Dorsolateral prefrontal cortex (tissue), 122 donors: ENCODE measurements at places on chromosomes 6 and 20. TPM values are rescaled to one million over a fixed set of nuclear protein-coding genes. Genes with fewer than 3 reads are reported as not detected.

The BEND6 gene
- 31.3 TPM for total RNA-seq

The ARMH2 gene
- not detected for total RNA-seq

The RUNX2 gene
- 4.5 TPM for total RNA-seq

The PDYN gene
- total RNA-seq = 1.3 TPM

The CLVS2 gene
- 68.1 TPM for total RNA-seq

The KCNK16 gene
- not detected for total RNA-seq

The CFAP206 gene
- 4.5 TPM for total RNA-seq

The OXT gene
- not detected for total RNA-seq

The LY6G6F gene
- total RNA-seq = not detected

The MMP24OS gene
- total RNA-seq = 87.3 TPM

The GSTA1 gene
- total RNA-seq = 2.4 TPM

The EPHA7 gene
- 21.3 TPM for total RNA-seq

The SHLD1 gene
- 8.0 TPM for total RNA-seq

The EMILIN3 gene
- total RNA-seq = 6.2 TPM

The TSBP1 gene
- not detected for total RNA-seq

The IL17A gene
- not detected for total RNA-seq

The KCNQ5 gene
- 91.8 TPM for total RNA-seq

The CCM2L gene
- 3.5 TPM for total RNA-seq

The SEMG1 gene
- not detected for total RNA-seq

The ZNF334 gene
- 20.8 TPM for total RNA-seq

The ASCC3 gene
- total RNA-seq = 31.6 TPM

The TFAP2C gene
- 0.78 TPM for total RNA-seq

The GRIK2 gene
- 119 TPM for total RNA-seq

The MOG gene
- 59.4 TPM for total RNA-seq

The DHX16 gene
- 20.1 TPM for total RNA-seq

The ACTL10 gene
- 0.24 TPM for total RNA-seq

The HLA-DMA gene
- total RNA-seq = 23.4 TPM

The SAPCD1 gene
- 1.4 TPM for total RNA-seq

The DUSP15 gene
- total RNA-seq = 9.3 TPM

The C20orf96 gene
- total RNA-seq = 12.9 TPM

The GGTLC1 gene
- not detected for total RNA-seq

The TMC2 gene
- total RNA-seq = 0.98 TPM

The MRPS26 gene
- 43.8 TPM for total RNA-seq

The ENPP5 gene
- 30.1 TPM for total RNA-seq
